Adrenal gland (tissue), 19 donors: ENCODE measurements at places on chromosomes 13 and 19. TPM values are rescaled to one million over a fixed set of nuclear protein-coding genes. Genes with fewer than 3 reads are reported as not detected.

- H3K4me3 ChIP-seq = no peak overlapping the region
- no peaks in the 10 kb centered on the region for H3K27me3 ChIP-seq
- no peaks in the 10 kb centered on the region for H3K36me3 ChIP-seq
Observed at GRCh38 chr13:66343224-66343828, 886.8 kb downstream of the PCDH9 start.

GRCh38 chr19:1252821-1253513, 4.6 kb downstream of the MIDN start:
- no peaks in the 10 kb centered on the region for H3K27me3 ChIP-seq
- peaks cover 40% of the 10 kb centered on the region for H3K4me1 ChIP-seq
- peaks cover 56% of the 10 kb centered on the region for H3K36me3 ChIP-seq
- H3K27ac ChIP-seq = peak overlapping the region; percentile 99

DNA sequence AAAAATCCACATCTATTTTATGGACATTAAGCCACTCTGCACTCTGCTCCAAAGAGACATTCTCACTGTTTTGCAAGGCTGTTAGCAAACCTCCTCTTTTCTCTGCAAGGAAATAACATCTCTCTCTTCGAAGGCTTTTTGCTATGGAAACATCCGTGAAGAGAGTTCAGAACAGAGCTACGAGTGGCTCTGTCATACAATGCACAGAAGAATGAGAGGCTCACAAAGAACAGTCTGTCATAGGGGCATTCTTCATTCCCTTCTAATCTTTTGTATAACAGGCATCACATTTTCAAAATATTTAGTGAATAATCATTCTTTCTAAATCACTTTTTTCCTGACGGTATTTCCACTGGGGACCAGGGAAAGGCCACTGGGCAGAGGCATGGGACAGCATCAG, 346.1 kb downstream of the IRS2 start:
- H3K4me3 ChIP-seq = no peak overlapping the region
- H3K27me3 ChIP-seq = no peaks in the 10 kb centered on the region
- no peak overlapping the region for H3K27ac ChIP-seq
- no peak for DNase-seq
- no peaks in the 10 kb centered on the region for H3K36me3 ChIP-seq

Gene FCGBP
- total RNA-seq = 267 TPM

Gene EXOC3L2
- total RNA-seq = 16.1 TPM

Gene CYP4F2
- not detected for total RNA-seq

Gene CEACAM16
- not detected for total RNA-seq

Gene BSPH1
- not detected for total RNA-seq
